Stimulated activated CD8-positive, alpha-beta memory T cell treated with anti-CD3 and anti-CD28 coated beads, Interleukin-7, amount 100 ng/mL, for 1 hour (primary cell): ENCODE measurements at places on chromosomes 1 and 21.

DNA sequence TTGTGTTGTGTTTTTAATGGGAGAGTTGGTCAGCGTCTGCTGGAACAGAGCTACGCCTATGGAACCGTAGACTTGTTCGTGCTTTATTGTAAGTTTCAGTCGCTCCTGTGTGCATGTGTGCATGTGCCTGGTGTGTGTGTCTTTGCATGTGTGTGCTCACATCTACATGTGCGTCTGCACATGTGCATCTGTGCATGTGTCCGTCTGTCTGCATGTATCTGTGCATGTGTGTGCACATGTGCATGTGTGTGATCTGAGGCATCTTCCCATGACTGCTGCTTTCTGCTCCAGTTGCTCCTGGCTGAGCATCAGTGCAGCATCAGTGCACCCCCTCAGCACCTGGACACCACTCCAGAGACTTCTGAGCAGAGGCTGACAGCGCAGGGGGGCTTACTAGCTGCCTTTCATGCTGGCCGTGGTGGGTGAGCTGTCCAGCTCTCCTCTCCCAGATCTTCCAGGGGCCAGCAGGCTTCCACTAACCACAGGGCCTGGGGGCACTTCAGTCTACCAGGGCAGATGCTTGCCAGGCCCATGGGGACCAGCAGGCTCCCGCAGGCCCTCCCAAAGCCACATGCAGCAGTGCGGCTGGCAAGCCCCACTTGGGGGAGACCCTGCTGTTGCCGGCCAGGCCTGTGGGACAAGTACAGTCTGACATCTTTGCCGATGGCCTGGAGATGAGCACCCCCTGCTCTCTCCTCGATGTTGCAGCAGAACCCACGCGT, 47.8 kb upstream of the PCBP3 start:
- no peak for DNase-seq

- DNase-seq = no peak
Observed at GRCh38 chr1:21904704-21905520, 32.2 kb downstream of the HSPG2 start.

- no peak for DNase-seq
Observed at GRCh38 chr1:24317956-24318614, 1.1 kb upstream of the GRHL3 start.

GRCh38 chr1:244049162-244050013, 1.7 kb upstream of the ZBTB18 start:
- no peak for DNase-seq

- no peak for DNase-seq
Observed at GRCh38 chr1:24970399-24970753, 40.3 kb upstream of the RUNX3 start.

DNA sequence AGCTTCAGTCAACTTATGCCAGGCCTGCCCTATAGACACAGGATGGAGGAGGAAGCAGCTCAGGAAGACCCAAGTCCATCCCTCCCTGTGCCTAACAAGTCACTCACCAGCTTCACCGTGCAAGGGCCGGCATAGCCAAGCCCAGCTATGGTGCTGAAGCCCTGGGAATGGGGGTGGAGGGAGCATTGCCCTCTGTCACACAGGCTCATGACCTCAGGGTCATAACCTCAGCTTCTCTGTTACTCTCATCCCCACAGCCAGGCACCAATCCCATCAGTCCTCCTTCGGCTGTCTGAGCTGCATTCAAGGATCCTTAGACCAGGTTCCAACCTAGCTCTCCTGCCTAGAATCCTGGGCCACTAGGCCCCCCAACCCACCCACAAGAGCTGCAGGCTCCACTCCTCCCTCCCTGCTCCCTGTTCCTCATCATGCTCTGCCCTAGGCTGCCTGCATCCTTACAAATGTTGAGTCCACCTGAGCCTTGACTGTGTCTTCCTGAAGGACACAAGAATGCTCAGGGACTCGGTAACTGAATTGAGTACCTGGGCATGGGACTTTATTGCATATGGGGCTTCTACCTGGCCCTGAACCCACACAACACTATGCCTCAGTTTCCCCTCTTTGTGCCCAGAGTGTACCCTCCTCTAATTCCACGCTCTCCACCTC, 1.7 kb downstream of the CD244 start:
- DNase-seq = no peak

DNA sequence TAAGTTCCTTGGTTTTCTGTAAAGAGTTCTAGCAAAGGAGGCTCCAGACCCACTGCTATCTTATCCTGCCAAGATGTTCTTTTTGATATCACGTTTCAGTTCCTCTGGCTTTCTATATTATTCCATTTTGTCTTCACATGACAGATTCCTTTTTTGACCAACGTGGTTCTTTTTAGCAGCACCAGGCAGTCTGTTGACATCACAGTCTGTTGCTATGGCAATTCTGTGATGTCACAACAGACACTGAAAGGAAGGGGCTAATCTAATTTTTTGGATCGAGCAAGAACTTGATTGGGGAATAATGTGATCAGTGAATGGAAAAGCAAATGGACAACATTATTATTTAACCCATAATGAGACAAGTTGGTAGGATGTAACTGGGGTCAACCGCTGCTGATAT, 64.5 kb upstream of the GOLT1A start:
- no peak for DNase-seq

GRCh38 chr1:117859901-117860300, 69.5 kb downstream of the GDAP2 start:
- DNase-seq = no peak

- no peak for DNase-seq
Observed at GRCh38 chr1:5389101-5389885, 602.9 kb downstream of the NPHP4 start.

GRCh38 chr1:76868154-76868882, 1.0 kb downstream of the ST6GALNAC5 start:
- no peak for DNase-seq

GRCh38 chr1:8283058-8283884, 34.6 kb upstream of the SLC45A1 start:
- no peak for DNase-seq

- no peak for DNase-seq
Observed at GRCh38 chr1:117093091-117093534, 28.4 kb downstream of the TRIM45 start.

DNA sequence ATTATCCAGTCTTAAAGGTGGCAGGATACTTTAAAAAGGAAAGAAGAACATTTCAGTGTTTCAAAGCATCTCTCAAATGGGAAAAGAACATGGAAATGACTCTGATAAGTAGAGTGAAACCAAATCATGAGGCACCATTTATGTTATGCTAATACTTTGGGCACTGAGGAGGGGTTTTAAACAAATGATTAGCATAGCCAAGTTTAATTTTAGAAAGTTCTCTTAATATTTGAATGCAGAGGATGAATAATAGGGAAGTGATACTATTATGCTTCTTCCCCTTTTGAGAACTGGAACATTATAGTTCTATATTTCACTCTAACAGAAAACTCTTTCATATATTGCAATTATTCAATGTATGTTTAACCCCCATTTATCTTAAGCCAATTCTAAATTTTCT, 1181.9 kb upstream of the PRMT6 start:
- no peak for DNase-seq

DNA sequence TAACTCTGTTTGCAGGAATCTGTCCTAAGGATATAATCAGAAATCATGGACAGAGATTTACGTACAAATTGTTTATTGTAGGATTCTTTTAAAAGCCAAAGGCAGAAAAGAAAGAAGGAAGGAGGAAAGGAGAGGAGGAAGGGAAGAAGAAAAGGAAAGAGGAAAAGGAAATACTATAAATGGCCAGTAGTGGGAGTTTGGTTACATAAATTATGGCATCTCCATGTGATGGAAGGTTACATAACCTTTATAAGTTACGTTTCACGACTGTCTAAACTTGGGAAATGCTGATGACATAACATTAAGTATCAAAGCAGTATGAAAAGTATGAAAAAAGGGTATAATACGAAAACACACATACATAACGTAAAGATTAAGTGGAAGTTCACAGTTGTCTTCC, 39.0 kb downstream of the SMYD2 start:
- no peak for DNase-seq

GRCh38 chr1:8456308-8456912, 138.5 kb downstream of the SLC45A1 start:
- DNase-seq = no peak

GRCh38 chr1:239243006-239243405, 143.4 kb upstream of the CHRM3 start:
- DNase-seq = no peak

GRCh38 chr1:150966011-150966410, 8.6 kb downstream of the CERS2 start:
- DNase-seq = no peak

DNA sequence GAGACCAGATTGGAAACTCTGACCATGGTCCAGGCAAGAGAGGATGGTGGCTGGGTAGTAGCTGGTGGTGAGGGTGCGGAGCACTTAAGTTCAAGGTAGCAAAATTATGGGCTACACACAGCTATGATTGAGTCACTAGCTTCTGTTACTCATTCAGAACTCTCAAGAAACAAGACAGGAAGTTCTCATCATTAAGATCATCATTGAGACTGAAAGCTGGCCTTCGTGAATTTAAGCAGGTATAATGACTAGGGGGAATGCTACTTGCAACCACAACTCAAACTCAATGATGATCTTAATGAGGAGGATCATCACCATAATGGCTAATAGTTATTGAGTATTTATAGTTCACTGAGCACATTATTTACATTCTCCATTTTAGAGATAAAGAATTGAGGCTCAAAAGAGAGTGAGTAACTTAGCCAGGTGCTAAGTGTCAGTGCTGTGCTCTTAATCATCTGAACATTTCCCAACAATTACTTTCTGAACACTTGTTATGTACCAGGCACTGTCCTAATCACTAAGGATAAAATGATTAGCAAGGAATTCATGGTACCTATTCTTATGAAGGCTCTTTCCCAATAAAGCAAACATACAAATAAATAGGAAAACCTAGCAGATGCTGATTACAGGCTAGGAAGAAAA, 286.3 kb upstream of the C1orf105 start:
- DNase-seq = no peak

DNA sequence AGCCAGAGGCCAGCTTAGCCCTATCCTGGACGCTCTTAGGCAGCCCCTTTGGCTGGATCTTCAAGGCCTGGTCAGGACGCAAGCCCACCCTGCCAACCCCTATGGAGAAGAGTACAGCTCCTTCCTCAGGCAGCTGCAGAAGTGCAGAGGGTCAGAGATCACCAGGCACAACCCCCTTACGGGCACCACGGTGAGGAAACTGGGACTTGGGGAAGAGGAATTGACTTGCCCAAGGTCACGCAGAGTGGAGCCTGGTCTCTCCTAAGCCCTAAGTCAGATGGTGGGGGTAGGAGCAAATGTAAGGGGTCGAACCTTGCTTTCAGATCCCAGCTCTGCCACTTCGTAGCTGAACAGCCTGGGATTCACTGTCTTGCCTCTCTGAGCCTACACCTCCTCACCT, 3.7 kb downstream of the E2F2 start:
- no peak for DNase-seq

- no peak for DNase-seq
Observed at GRCh38 chr1:169914531-169914930, 20.8 kb upstream of the SCYL3 start.

DNA sequence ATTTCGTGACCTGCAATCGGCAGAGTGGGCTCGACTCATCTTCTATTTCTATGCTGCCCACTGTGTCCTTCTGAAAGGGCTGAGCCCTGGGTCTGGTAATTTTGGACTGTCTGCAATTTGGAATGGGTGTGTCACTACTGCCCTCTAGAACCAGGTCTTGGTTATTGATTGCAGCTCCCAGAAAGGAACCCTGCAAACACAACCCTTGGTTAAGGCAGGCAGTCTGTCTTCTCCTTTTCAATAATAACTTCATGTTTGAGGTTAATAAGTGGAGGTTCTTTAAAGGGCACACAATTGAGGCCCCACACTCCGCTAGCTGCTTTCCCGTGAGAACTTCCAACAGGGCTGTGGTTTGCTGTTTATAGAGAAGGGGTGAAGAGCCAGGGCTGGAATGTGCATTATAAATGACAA, 79.9 kb upstream of the LYST start:
- no peak for DNase-seq

DNA sequence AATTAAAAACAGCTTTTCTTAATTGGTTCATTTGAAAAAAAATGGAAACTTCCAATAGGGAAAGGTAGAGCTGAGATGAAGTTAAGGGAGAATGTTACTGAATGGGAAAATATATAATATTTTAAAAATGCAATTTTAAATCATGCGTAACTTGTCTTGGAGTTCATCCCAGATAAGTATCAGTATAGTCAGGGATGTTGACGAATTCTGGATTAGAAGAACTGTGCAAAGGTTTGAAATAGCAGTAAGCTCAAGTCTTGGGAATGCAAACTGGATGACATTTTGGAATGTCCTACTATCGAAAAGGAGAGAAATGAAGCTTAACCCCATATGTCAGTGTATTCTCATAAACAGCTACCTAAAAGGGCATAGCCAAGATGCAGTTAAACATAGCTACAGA, 4.0 kb upstream of the ST6GALNAC3 start:
- no peak for DNase-seq

DNA sequence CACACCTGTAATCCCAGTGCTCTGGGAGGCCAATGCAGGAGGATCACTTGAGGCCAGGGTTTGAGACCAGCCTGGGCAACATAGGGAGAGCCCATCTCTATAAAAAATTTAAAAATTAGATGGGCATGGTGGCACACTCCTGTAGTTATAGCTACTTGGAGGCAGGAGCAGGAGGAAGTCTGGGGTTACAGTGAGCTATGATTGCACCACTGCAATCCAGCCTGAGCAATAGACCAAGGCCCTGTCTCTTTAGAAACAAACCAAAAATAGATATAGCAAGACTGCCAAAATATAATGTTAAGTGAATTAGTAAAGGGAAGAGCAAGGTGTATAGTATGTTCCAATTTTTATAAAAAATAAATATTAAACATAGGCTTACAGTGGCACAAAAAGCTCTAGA, 28.8 kb downstream of the PLEKHO1 start:
- no peak for DNase-seq

GRCh38 chr1:118099686-118100085, 85.3 kb downstream of the SPAG17 start:
- DNase-seq = no peak

GRCh38 chr1:68029444-68029843, 21.0 kb downstream of the DIRAS3 start:
- no peak for DNase-seq

- no peak for DNase-seq
Observed at GRCh38 chr1:31166462-31166861, 73.2 kb downstream of the NKAIN1 start.
